Cortex of kidney (tissue), 1 donor: ENCODE measurements at places on chromosomes 3 and 15.

- DNase-seq = no peak
Measured at GRCh38 chr15:64112073-64112772, 16.4 kb downstream of the SNX1 start.

DNA sequence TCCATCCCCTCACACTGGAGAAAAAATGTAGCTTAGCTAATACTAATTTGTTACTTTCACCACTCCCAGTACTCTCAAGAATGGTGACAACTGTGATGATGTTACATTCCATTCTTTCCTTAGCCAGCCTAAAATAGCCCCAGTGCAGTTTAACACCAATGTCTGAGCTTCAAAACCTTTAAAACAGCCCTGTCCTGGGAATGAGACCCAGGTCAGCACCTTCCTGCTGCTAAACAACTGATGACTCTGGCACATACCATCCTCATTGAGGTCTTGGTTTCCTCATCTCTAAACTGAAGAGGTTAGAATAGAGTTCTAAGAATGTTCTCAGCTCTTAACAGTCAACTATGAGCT lies 3.8 kb downstream of the SCAMP2 start:
- DNase-seq = no peak

GRCh38 chr15:97597801-97598200 lies 362.7 kb upstream of the ARRDC4 start:
- no peak for DNase-seq

DNA sequence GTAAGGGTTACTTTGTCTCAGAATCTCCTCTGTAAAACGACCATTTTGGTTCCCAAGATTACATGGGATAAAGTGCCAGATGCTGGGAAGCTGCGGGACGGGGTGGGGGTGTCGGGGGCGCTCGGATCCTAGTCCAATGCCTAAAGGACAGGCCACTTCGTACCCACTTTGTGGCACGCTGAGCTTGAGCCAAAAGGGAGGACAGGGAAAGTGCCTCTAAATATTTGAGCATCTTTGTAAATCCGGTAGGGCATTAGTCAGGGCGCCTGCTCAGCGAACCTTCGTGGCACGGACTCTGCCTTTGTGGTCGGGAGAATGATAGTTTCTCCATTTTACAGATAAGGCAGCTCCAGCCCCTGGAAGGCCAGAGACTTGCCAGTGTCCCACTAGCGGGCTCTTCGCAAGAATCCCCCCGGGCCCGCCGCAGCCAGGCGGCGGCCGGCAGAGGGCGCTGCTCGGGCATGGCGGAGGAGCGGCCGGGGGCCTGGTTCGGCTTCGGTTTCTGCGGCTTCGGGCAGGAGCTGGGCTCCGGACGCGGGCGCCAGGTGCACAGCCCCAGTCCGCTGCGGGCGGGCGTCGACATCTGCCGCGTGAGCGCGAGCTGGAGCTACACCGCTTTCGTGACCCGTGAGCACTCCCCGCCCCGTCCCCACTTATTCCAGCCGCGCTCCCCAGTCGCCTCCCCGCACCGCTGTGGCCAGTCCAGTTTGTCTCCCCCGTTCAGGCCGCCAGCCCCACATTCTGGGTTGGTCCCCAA lies 1.8 kb downstream of the RCCD1 start:
- DNase-seq = no peak

- no peak for DNase-seq
Measured at GRCh38 chr15:90202929-90203328, 1.8 kb downstream of the SEMA4B start.

DNA sequence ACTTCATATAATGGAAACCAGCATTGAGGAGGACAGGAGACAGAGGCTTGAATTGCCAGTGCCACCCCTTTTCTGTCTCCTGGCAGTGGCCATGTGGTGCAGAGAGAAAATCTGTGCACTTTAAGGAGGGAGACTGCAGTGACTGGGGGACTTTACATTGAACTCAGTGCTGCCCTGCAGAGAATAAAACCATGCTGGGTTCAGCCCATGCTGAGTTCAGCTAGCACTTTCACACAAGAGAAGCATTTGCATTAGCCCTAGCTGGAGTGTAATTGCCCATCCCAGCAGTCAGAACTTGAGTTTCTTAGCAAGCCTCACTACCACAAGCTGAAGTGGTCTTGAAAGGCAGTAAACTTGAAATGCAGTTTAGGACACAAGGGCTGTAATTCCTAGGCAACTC lies 677.5 kb downstream of the ZPLD1 start:
- DNase-seq = no peak

DNA sequence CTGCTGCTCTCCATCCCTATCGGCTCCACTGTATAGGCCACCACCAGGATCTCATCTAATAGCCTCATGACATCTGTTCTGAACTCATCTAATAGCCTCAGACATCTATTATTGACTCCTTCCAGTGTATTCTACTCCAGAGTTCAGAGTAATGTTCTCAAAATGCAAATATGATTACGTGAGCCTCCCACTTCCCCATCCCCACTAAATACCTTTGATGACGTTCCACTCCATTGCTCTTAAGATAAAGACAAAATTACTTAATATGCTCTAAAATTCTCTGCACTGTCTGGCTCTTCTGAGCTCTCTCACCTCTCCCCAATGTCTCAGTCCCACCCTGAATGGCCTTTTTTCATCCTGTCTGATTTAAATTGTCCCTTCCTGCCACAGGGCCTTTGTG lies 94.7 kb downstream of the SAMMSON start:
- DNase-seq = no peak

DNA sequence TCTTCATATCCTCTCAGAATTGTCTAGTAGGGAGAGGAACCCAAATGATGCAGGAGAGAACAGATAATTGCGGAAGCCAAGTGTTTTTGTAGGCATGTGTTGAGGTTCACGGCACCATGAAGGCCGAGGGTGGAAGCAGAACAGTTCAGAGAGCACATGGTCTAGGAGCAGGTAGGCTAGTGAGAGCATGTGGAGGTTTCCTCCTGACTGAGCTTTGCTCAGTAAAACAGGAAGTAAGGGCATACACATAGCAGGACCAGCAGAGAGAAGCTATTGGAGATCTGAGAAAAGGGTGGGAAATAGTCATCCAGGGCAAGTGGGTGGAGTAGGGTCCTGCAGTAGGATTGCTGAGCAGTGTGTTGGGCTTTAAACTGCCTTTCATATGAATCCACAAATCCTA lies 491.1 kb downstream of the FHIT start:
- no peak for DNase-seq

- no peak for DNase-seq
Measured at GRCh38 chr3:139534455-139534812, 5.1 kb downstream of the RBP1 start.

DNA sequence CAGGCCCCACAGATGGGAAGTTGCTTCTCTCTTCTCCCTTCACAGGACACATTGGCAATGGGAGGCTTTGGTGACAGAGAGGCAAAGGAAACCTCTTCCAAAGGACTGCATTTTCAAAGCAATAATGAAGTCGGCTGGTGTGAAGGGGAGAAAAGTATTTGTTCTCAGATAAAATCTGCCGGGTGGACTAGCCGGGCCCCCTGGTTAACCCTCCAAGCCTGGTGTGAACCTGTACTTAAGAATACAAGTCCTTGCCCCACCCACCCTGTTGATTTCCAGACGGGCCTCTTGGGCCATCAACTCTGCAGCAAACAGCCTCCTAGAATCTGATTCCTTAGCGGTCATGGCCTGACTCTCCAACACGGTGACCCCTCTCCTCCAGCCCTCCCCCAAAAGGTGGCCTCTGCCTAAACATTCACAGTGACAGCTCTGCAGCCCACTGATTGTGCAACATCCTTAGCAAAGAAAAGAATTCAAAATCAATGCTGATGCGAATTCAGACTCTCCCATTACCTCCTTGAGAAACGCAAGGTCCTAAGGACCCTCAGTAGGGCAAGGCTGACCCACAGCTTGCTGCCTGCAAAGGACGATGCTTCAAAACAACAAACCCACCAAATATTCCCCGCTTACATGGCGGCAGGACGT lies 9.9 kb downstream of the TLE3 start:
- DNase-seq = no peak

GRCh38 chr3:126557415-126557745 lies 1.4 kb downstream of the C3orf22 start:
- no peak for DNase-seq

DNA sequence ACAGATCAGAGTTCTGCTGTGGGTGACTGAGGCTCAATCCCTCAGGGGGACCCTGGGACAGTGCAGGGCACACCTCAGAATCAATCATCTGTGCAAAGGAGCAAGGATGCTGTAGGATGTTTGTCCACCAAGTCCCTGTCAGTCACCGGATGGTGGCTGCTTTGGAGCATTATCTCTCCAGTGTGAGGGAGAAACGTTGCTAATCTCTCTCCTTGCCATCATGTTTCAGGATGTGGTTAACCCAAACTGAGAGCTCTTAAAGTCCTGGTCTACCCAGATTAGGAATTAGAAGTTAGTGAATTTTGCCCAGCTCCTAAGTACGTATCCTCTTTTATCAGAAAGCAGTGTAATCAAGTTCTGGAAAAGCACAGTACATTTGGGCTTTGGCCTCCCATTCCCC lies 26.2 kb upstream of the LRRC3B start:
- DNase-seq = no peak

DNA sequence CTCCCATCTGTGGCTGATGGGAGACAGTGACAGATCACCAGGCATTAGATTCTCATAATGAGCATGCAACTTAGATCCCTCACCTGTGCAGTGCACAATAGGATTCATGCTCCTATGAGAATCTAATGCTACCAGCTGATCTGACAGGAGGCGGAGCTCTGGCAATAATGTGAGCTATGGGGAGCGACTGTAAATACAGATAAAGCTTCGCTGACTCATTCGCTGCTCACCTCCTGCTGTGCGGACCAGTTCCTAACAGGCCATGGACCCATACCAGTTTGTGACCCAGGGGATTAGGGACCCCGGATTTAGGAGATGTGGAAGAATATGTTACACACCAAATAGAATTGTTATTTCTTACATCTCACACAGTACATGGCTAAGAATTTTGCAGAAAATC lies 6.7 kb downstream of the ARGFX start:
- DNase-seq = no peak

- DNase-seq = no peak
Measured at GRCh38 chr3:148223266-148223665, 474.4 kb upstream of the AGTR1 start.

DNA sequence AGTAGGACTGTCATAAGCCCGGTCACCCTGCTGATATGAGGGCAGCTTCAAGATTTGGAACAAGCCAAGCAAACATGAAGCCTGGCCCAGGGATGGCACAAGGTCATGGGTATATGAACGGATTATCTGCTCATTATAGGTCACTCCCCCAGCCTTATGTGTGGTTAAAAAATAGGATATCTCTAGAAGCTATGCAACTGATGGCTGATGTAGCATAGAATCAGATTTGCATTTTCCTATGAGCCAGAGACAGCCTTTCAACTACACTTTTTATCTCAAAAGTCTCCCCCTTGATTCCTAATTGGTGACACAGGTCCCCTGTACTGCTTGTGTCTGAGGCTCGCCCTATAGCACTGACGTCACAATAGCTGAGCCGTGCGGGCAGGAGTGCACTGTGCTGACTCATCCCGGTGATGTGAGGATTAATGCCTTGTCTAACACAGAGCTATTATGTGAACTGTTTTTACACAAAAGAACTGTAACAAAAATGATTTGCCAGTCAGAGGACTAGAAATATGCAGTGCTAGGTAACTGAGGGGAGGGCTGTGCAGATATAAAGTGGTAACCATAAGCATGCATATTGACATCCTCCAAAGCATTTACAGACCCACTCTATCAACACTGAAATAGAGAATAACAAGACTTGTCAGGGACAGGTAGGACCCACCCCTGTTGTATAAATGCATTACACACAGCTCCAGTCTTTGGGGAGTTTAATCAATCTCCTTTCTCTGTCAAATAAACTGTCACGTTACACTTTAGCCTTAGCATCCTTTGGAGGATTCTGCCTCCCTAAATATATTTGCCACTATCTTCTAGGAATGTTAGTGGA lies 204.9 kb downstream of the TIGIT start:
- no peak for DNase-seq

GRCh38 chr15:77119446-77119845 lies 48.5 kb upstream of the TSPAN3 start:
- no peak for DNase-seq

- DNase-seq = no peak
Measured at GRCh38 chr3:47836986-47837385, 34.0 kb downstream of the DHX30 start.

DNA sequence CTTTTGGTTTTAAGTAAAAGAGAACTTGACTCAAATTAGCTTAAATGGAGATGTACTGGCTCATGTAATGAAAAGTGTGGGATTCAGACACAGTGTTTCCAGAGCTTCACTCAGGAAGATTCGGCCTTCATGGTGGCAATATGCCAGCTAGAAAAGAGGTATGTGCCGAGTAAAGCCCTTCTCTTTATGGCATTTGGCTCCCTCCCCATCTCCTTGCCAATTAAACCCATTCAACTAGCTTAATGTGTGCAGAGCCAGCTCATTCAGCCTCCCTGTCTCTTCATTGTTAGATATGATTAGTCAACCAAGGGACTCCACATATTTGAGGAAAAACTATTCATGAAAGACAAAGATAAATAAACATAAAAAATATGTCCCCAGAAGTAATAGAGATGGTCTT lies 15.0 kb upstream of the TRANK1 start:
- DNase-seq = no peak

- DNase-seq = no peak
Measured at GRCh38 chr3:128584412-128585020, 66.1 kb downstream of the RPN1 start.

GRCh38 chr15:49989498-49989897 lies 129.5 kb downstream of the ATP8B4 start:
- DNase-seq = no peak

- no peak for DNase-seq
Measured at GRCh38 chr3:126679318-126679751, 24.4 kb upstream of the TXNRD3 start.

- DNase-seq = no peak
Measured at GRCh38 chr3:115683773-115684172, 60.5 kb downstream of the GAP43 start.

DNA sequence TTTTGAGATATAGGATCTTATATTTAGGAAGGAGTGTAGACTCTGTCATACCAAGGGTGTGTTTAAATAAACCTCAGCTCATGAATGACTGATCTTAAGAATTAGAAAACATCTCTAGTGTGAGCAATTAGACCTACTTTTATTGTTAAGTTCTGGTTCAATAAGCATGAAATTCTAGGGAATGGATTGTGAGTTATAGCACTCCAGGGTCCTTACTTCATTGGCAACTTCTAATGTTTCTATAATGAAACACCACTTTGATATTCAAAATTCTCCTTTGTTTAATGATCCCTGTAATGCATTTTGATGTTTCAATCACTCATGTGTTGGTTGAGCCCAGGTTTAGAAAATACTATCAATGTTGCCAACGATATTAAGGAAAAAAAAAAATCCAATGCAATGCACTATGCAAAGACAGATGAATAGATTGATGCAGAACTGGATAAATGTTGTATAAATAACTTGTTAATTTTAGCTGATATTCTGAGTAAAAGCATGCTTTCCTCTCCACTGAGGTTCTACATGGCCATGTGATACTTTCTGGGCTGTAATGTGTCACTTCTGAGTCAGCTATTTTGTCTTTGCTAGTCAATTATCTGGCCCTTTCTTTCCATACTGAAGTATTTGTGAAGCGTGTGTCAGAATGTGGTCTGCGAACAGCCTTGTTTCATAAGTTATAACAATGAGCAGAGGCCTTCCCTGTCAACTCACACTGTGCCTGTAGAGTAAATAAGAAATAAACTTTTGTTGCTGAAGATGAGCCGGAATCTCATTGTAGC lies 1035.9 kb downstream of the PLOD2 start:
- DNase-seq = no peak
